K562 (cell line): ENCODE measurements at places on chromosomes 1 and 21. TPM values are rescaled to one million over a fixed set of nuclear protein-coding genes. Genes with fewer than 3 reads are reported as not detected.

- peak; percentile 63 for DNase-seq
Observed at GRCh38 chr1:192805832-192806323, 3.0 kb upstream of the RGS2 start.

GRCh38 chr21:18403735-18404450 lies at the start of gene TMPRSS15:
TMPRSS15 (minus strand) TSS chr21:18403785; CDS start chr21:18403622, 163 bp downstream.
- no peak for DNase-seq

DNA sequence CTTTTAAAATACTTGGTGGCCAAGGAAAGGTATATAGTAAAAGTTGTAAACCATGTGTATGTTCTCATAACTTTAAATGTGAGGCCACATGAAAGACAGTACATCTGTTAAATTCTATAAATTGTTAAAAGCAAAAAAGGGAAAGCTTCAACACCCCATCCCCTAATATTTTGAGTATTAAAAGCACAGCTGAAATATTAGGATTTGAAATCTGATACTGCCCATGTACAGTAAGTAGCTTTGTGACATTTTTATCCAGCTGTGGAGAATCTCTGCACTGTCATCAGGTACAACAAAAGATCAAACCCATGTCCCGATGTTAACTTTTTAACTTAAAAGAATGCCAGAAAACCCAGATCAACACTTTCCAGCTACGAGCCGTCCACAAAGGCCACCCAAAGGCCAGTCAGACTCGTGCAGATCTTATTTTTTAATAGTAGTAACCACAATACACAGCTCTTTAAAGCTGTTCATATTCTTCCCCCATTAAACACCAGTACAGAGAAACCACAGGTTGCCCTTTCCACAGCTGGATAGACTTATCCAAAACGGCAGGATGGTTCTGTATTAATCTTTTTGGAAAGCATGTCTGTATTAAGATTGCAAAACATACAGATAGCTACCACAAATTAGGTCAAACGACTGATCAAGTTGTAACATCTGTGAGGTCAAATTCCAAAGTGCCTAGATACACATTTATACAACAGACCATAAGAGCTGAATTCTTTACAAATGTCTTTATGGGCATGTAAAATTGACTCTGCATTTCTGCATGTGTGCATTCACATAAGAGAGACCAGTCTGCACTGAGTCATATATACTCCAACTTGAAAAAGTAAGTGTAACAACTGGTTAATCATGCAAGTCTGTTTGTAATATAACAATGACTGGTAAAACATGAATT lies 5.2 kb downstream of the IRF2BP2 start:
- DNase-seq: peak; percentile 69

CLDN14 gene
- polyA plus RNA-seq: not detected in 2 replicates

VTCN1 gene
- polyA plus RNA-seq: not detected in 2 replicates

TIE1 gene
- polyA plus RNA-seq: 0.08 and 0.66 TPM in 2 replicates

SELL gene
- polyA plus RNA-seq: not detected in 2 replicates

GJB3 gene
- not detected in 2 replicates for polyA plus RNA-seq
